ENCODE measurements at places on chromosomes 6 and 20.
A peak's percentile ranks its signal among the peaks of the same experiment; 100 is the strongest.

GRCh38 chr6:37507690-37508421 is 8.2 kb upstream of the CCDC167 start:
- peak; percentile 64 for DNase-seq

DNA sequence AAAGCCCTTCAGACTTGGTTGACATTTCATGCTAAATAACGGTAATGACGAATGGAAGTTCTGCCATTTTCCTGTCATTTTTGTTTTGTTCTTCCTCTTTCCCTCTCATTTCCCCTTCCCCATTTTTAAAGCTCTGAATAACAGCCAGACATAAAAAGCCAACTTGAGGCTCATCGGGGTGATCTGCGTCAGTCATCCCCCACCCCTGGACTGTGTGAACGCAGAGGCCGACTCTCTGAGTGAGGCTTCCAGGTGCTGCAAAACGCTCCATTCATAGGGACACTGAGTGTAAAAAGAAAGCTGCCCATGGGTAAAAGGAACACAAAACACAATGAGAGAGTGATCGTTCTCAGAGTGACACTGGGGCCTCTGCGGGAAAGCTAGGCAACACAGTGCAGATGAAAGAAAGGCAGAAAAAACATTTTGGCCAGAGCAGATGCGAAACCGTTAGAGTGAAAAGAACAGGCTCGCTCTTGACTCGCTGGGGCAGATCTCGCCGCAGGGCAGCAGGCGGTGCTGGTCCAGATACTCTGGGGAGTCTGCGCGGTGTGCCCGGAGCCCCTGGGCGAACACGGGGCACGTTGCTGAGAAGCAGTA is 684.8 kb downstream of the QKI start:
- no peak for DNase-seq

- DNase-seq, result no peak
These were observed 545.6 kb upstream of the EPHA7 start for GRCh38 chr6:93964926-93965325.

DNA sequence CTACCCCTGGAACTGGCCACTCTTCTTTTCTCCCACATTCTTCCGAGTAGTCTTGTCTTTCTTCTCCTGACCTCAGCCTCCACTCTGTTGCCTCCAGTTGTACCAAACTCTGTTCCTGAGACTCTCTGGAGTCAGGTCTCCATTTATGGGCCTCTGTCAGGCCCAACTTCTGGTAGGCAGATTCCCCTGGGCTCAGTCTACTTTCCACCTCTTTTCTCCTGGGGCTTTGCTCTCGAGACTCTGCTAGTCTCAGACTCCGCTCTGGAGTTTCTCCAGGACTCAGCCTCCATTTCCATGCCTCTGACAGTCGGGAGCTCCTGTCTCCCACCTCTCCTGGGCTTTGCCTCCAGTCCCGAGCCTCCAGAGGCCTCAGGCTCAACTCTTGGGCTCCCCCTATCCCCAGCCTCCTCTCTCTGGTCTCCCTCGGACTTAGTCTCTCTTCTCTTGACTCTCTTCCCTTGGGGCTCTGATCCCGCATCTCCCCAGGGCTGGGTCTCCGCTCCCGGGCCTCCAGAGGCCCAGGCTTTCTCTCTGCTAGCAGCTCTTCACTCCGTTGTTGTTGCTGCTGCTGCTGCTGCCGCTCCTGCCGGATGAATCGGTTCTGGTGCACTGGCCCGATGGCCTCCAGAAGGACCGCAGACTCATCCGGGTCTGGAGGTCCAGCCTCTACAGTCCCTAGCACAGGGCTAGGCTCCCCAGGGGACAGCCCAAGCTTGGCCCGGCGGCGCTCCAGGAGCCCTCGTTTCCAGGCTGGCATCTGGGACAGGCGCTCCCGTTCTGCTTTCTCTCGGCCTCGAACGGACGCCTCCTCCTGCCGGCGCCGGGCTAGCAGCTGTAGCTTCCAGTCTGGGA is 1.1 kb downstream of the PPP1R18 start:
- peak; percentile 33 for DNase-seq

DNA sequence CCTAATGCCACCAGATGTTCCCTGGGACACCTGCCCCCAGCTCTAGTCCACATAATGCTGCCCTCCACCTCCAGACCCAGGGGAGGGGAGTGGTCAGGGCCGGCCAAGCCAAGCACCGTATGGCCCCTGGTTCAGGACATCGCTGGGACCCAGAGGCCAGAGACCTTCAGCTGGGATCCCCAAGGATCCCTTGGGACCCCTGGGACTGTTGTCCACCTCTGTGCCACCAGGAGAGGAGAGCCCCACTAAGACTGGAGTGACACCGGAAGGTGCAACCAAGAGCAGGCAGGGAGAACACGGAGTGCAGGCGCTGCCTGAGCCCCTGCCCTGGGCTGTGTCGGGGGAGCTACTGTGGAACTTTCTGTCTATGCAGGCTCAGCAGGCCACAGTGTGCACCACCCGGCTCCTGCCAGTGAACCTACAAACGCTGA is 43.6 kb downstream of the CTCFL start:
- DNase-seq, result no peak

- DNase-seq, result no peak
These were observed 18.2 kb upstream of the EDN1 start for GRCh38 chr6:12271997-12272396.

- DNase-seq, result no peak
These were observed 116.7 kb downstream of the CD164 start for GRCh38 chr6:109265530-109265929.

DNA sequence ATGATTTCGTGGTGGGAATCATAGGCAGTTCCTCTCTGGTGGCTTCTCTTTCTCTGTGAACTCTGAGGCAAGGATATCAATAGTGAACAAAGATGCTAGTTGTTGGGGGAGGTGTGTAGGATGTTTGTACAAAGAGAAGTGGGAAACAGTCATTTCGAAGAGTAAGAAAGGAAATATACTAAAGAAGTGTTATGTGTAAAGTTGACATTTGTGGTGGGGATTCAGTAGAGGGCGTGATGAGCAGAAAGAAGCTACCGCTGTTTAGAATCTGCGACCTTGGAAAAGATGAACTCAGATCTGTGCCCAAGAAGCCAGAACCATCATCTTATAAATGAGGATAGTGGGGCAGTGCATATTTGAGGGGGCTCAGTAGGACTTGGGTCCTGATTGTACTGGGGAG is 11.4 kb downstream of the SLC35F1 start:
- DNase-seq, result no peak

DNA sequence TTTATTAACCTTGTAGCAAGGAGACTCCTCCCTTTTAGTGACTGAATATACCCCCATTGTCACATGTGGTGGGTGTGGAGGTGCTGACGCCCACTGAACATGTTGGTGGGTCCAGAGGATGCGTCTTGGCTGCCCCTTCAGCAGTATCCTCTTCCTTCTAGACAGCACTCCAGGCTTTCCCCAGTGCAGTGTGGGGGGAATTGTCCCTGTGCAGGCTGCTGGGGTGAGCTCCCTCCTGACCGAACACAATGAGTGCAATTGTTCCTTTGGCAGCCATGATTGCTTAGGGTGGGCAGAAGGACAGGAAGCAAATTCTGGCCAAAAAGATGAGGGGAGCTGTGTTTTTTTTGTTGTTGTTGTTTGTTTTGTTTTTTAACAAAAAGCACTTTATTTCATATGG is 209.3 kb upstream of the PDE10A start:
- no peak for DNase-seq

GRCh38 chr6:69985180-69985579 is 118.8 kb downstream of the COL19A1 start:
- no peak for DNase-seq

DNA sequence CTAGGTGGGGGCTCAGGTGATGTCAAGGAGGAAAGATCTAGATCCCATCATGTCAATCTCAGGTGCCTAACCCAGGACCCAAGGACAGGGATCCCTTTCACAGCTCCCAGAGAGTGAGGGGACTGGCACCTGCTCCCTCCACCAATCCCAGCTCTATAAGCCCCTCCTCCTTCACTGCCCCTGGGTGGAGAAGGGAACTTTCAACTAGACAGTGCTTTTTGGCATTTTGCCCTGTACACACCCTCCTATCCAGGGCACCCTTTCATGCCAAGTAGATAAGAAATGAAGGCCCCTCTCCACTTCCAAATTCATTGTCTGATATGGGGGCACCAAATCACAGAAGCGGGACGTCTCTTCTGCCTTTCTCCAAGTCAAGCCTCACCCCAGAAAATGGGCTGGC is 61.6 kb downstream of the MDGA1 start:
- no peak for DNase-seq

DNA sequence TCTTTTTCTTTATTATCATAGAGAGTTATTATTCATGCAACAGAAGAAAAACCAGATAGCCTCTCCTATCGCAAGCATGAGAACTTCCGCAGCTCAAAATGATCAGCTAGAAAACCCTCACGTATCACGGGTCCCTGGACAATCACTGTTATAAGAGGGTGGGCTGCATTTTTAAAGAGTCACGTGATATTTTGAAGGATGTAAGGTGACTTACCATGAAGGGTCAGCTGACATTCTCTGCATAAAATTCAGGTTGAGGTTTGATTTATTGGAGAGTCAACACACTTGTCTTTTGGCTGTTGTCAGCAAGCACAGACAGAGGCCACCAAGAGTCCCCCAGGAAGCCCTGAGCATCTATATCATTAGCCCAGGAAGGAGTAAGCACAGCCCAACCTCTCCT is 39.5 kb downstream of the ID4 start:
- DNase-seq, result no peak

- no peak for DNase-seq
These were observed 23.6 kb upstream of the SLC17A4 start for GRCh38 chr6:25730907-25731306.

GRCh38 chr6:143692696-143693095 is 14.9 kb downstream of the PHACTR2 start:
- DNase-seq, result no peak

GRCh38 chr20:46394872-46395760 is 11.3 kb downstream of the ELMO2 start:
- no peak for DNase-seq

- DNase-seq, result no peak
These were observed 315.1 kb downstream of the SMOC2 start for GRCh38 chr6:168756009-168756634.

GRCh38 chr6:87436435-87436834 is 28.7 kb downstream of the CFAP206 start:
- DNase-seq, result peak; percentile 18

GRCh38 chr6:99288668-99289067 is 60.8 kb downstream of the FAXC start:
- DNase-seq, result no peak

DNA sequence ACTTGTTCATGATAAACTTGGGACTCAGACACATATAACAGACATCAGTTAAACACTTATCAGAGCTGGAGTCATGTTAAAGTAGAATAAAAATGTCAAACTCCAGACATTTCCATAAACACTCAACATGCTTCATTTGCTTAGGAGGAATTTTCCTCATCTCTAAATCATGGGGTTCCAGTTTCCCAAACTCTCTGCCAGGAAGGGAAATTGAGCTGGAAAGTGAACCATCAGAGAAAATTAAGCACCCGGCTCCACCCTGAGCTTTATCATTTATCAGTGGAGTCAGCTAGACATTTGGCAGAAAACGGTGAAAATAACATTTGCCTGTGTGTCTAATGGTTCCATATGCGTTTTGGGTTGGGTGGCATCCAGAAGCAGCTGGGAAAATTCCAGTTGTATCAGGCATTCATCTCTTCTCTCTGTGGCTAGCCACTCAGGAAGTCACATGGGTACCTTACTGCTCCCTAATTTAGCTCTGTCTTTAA is 25.3 kb upstream of the ZNFX1 start:
- no peak for DNase-seq

DNA sequence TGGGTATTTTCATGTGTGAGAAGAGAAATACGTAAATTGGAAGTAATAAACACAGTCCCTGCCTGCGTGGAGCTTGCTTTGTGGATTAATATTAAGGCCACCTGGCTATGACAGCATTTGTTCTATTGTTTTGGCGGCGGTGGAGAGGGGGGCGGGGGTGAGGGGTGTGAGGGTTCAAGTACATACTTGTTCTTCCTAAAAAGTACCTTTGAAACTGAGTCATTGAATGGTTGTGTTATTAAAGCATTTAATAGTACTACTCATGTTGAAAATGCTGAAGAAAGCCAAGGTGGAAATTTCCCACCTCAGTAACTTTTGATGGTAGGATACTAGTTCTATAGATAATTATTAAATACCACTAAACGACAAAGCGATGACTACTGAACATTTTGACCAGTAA is 95.0 kb downstream of the FOXC1 start:
- DNase-seq, result no peak

GRCh38 chr6:150079604-150080003 is 10.7 kb upstream of the ULBP3 start:
- DNase-seq, result peak; percentile 46

- no peak for DNase-seq
These were observed 227.4 kb downstream of the LRFN2 start for GRCh38 chr6:40359808-40360207.

DNA sequence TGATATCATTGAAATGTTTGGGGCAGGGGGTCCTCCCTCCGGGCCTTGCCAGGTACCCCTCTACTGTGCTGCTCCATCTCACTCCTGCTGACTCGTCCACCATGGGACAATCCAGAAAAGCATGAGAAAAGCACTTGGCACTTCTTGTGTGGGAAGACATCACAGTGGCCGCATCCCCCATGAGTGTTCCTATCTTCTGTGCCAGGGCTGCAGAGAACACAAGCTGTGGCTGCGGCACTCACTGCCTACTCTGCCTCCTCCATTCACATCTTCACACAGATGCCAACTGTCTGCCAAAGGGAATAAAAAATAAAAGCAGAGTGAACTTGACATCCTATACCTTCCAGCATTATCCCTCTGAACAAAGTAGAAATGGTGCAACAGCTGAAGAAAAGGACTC is 117.4 kb upstream of the PROKR2 start:
- DNase-seq, result no peak
